ENCODE measurements at places on chromosomes 2 and 18. TPM values are rescaled to one million over a fixed set of nuclear protein-coding genes. Genes with fewer than 3 reads are reported as not detected.
A peak's percentile ranks its signal among the peaks of the same experiment; 100 is the strongest.

DNA sequence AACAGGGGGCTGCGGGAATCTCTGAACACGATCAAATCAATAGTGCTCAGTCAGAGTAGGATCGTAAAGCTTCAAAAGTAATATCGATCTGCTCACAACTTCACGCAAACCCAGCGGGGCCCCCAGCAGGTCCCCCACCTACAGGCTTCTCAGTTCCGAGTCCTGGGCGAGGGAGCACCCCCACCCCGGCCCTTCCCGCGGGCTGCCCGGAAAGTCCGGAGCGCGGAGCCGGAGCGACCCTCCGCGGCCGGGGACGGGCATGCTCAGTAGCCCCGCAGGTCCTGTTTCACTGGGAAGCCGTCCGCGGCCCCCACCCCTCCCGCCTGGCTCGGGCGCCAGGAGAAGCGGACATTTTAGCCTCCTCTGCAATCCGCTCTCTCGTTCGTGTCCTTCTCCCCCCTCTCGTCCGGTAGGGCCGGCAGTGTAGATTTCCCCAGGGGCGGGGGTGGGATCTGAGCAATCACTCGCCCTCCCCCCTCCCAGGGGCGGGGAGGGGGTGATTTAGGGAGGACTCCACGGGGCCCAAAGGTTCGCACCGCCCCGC is 3.3 kb upstream of the SPRED2 start:
- H3K27ac ChIP-seq = peak overlapping the region; percentile 93
- no peaks in the 10 kb centered on the region for H3K36me3 ChIP-seq
- peaks cover 32% of the 10 kb centered on the region for H3K4me1 ChIP-seq
- DNase-seq = peak; percentile 83
- no peaks in the 10 kb centered on the region for H3K27me3 ChIP-seq

GRCh38 chr2:242019344-242019743 is 149.8 kb downstream of the RTP5 start:
- no peaks in the 10 kb centered on the region for H3K27me3 ChIP-seq
- DNase-seq = no peak
- H3K27ac ChIP-seq = no peak overlapping the region
- no peaks in the 10 kb centered on the region for H3K4me1 ChIP-seq
- no peak overlapping the region for H3K4me3 ChIP-seq

DNA sequence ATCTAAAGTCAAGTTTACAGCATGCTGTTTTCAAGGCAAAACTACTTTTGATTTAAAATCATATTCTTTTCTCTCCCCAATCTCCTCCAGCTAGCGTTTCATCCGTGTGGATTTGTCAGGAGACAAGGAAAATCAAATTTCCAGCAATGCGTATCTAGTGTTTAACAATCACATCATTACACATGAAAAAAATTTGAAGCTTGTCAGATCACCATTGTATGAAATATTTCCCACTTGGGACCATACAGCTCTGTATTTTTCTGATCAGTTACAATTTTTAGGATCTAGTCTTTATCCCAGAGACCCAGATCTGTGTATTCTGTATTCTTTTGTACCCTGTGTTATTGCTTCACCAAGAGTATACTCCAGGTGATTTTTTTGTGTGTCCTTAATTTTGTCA is 28.6 kb upstream of the CYP1B1 start:
- H3K27ac ChIP-seq = no peak overlapping the region
- no peaks in the 10 kb centered on the region for H3K4me1 ChIP-seq
- no peak for DNase-seq
- H3K36me3 ChIP-seq = no peaks in the 10 kb centered on the region
- no peaks in the 10 kb centered on the region for H3K27me3 ChIP-seq

Gene ADAM23
- total RNA-seq = 0.15 TPM

Gene ERBB4
- 9.1 TPM for total RNA-seq
